ENCODE measurements at places on chromosomes 1 and 21. TPM values are rescaled to one million over a fixed set of nuclear protein-coding genes. Genes with fewer than 3 reads are reported as not detected.

- no peaks in the 10 kb centered on the region for H3K4me1 ChIP-seq
- H3K36me3 ChIP-seq = no peaks in the 10 kb centered on the region
- no peak for DNase-seq
- H3K27me3 ChIP-seq = no peaks in the 10 kb centered on the region
Measured at GRCh38 chr1:66506991-66507390, 27.0 kb upstream of the SGIP1 start.

S100A9 gene
- total RNA-seq = 13.6 TPM

GRCh38 chr1:223788746-223789415 lies 56.9 kb downstream of the TP53BP2 start:
- peaks cover 3% of the 10 kb centered on the region for H3K4me1 ChIP-seq
- H3K4me3 ChIP-seq = no peak overlapping the region
- no peaks in the 10 kb centered on the region for H3K36me3 ChIP-seq
- no peak for DNase-seq
- H3K27ac ChIP-seq = no peak overlapping the region
- H3K27me3 ChIP-seq = no peaks in the 10 kb centered on the region

- H3K27me3 ChIP-seq = no peaks in the 10 kb centered on the region
- H3K4me3 ChIP-seq = no peak overlapping the region
- H3K27ac ChIP-seq = no peak overlapping the region
- no peaks in the 10 kb centered on the region for H3K4me1 ChIP-seq
- no peak for DNase-seq
- no peaks in the 10 kb centered on the region for H3K36me3 ChIP-seq
Measured at GRCh38 chr1:240811256-240811655, 199.3 kb upstream of the GREM2 start.

DNA sequence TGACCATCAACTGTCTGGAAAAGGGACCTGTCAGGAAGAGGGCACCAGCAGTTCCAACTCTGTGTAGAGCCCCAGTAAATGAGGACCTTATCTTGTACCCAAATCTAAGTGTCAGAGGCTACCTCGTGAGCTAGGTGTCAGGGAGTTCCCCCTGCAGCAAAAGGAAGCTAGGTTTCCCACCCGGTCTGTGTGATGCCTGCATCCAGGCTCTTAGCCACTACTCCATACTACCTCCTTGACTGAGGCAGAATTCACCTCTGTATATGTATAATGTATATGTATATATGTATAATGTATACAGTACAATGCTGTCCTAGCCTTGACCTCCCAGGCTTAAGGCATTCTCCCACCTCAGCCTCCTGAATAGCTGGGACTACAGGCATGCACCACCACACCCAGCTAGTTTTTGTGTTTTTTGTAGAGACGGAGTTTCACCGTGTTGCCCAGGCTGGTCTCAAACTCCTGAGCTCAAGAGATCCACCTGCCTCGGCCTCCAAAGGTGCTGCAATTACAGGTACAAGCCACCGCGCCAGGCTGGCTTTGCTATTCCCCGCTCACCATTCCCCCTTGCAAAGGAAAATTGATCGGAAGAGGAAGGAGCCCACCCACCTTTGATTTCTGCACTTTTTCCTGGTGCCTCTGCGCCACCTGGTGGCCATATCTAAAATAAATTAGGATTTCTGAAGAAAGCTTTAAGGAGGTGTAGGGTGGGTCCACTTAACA lies 15.7 kb upstream of the LUZP1 start:
- no peaks in the 10 kb centered on the region for H3K36me3 ChIP-seq
- no peak overlapping the region for H3K27ac ChIP-seq
- H3K4me1 ChIP-seq = no peaks in the 10 kb centered on the region
- H3K27me3 ChIP-seq = no peaks in the 10 kb centered on the region

GRCh38 chr1:87331365-87332241 lies 2.9 kb downstream of the LMO4 start:
- peaks cover 9% of the 10 kb centered on the region for H3K4me1 ChIP-seq
- no peaks in the 10 kb centered on the region for H3K27me3 ChIP-seq
- peak overlapping the region; percentile 74 for H3K4me3 ChIP-seq
- DNase-seq = peak; percentile 70

- H3K27me3 ChIP-seq = no peaks in the 10 kb centered on the region
- DNase-seq = no peak
- H3K4me1 ChIP-seq = no peaks in the 10 kb centered on the region
- no peaks in the 10 kb centered on the region for H3K36me3 ChIP-seq
- no peak overlapping the region for H3K4me3 ChIP-seq
- H3K27ac ChIP-seq = no peak overlapping the region
Measured at GRCh38 chr1:108897865-108898720, 21.3 kb downstream of the GPSM2 start.

DNA sequence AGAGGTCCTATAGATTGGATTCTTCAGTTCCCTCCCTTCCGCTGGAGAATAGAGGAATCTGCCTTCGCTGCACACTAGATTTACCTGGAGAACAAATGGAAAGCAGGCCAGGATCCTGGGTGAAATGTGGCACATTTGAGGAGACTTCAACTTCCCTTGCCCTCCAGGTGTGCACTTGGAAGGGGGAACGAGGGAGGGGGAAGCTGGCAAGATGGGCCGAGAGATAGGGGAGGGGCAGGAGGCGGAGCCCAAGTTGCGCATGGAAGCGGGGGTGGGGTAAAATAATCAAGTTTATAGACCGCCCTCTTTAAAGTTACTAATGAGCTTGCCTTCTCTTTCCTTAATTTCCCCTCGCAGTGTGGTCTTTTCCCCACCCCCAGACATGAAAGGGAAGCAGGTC lies 155.7 kb upstream of the CAMK1G start:
- DNase-seq = no peak
- no peaks in the 10 kb centered on the region for H3K27me3 ChIP-seq
- no peaks in the 10 kb centered on the region for H3K36me3 ChIP-seq
- no peak overlapping the region for H3K27ac ChIP-seq
- no peak overlapping the region for H3K4me3 ChIP-seq

DNA sequence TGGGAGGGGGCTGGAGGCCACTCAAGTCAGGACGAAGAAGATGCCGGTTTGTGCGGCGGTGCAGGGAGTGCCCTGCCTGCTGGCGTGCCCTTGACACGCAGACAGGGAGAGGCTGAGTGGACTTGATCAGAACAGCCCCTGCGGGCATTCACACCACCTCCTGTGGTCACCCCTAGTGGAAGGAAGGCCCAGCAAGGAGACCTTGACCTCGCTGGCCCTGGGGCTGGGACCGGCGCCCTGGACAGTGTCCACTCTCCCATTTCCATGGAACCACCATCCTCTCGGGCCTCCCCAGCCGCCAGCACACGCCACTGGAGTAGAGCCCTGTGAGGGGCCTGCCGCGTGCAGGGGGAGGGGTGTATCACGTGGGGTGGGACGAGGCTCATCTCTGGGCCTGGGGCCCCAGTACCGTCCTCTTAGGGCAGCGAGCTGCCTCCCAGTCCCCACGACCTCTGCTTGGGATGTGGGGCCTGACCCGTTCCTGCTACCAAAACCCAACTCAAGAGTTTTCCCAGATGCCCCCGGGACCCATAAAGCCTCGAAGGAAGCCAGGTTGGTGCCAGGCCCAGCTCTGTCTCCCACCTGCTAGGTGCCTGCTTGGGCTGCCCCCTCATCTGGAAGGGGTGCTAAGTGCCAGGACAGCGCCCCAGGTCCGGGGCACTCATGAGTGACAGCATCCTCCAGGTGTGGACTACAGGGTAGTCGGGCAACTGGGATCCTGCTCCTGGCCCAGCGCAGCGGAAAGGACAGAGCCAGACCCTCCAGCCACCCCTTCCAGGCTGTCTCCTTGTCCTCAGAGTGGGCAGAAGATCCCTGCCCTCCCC lies 62.8 kb downstream of the SLX9 start:
- H3K27ac ChIP-seq = no peak overlapping the region
- H3K4me1 ChIP-seq = no peaks in the 10 kb centered on the region
- no peak overlapping the region for H3K4me3 ChIP-seq

PYCR2 gene
- total RNA-seq = 57.6 TPM

DNA sequence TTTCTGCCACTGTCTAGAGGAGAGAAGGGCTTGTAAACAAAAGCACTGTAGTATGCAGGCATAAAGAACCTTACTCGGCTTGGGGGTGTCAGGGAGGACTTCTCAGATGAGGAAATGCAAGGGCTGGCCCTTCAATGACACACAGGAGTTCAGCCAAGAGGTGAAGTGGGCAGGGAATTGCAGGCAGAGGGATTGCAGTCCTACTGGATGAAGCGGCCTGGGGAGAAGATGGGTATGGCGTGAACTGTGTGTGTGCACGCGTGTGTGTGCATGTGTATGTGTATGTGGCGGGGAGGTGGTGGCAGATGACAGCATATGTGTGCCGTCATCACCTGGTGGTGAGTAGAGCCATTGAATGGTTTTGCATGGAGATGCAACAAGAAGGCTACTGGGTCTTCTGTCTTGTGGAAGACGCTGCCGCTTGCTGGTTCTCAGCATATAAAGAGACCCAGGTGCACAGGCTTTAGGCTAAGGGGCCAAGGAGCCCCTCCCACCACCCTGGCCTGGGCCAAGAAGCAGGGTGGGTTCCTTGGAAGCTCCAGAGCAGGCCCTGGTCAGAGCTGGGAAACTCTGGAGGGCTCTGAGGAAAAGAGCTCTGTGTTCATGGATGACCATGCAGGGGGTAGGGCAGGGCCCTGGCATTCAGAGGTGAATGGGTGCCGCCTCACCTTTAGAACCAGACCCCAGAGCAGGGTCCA lies 4.1 kb upstream of the EPS8L3 start:
- no peaks in the 10 kb centered on the region for H3K36me3 ChIP-seq
- no peak overlapping the region for H3K4me3 ChIP-seq
- DNase-seq = peak; percentile 36
- H3K27me3 ChIP-seq = no peaks in the 10 kb centered on the region
- no peak overlapping the region for H3K27ac ChIP-seq
- H3K4me1 ChIP-seq = no peaks in the 10 kb centered on the region

DNA sequence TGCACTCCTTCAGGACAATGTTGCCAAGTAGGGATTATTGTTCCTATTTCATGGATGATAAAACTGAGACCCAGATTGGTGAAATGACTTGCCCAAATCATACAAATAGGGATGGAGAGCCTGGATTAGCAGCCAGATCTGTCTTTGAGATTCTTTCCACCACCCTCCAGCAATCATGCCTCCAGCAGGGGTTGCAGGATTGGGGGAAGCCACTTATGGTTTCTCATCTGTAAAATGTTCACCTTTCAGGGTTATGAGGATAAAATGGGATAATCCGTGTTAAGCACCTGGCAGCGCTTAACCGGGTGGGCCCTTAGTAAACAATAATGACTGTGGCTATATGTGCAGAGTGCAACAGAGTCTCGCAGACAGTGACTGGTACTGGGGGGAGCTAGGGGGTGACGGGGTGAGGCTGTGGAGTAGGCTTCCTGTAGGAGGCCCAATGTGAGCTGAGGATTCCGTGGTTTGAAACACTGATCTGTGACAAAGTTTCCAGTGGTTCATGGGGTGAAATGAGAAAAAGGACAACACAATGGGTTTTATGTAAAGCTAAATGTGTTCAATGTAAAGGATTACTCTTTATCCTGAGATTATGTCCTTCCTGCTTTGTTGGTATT lies 33.7 kb upstream of the FOXO6 start:
- H3K4me1 ChIP-seq = no peaks in the 10 kb centered on the region
- H3K27ac ChIP-seq = no peak overlapping the region
- no peak for DNase-seq
- H3K4me3 ChIP-seq = no peak overlapping the region
- H3K27me3 ChIP-seq = no peaks in the 10 kb centered on the region
- no peaks in the 10 kb centered on the region for H3K36me3 ChIP-seq

LRRC42 gene
- total RNA-seq = 14.5 TPM

CCDC30 gene
- 7.2 TPM for total RNA-seq
